ENCODE measurements at places on chromosomes 3 and 15.

DNA sequence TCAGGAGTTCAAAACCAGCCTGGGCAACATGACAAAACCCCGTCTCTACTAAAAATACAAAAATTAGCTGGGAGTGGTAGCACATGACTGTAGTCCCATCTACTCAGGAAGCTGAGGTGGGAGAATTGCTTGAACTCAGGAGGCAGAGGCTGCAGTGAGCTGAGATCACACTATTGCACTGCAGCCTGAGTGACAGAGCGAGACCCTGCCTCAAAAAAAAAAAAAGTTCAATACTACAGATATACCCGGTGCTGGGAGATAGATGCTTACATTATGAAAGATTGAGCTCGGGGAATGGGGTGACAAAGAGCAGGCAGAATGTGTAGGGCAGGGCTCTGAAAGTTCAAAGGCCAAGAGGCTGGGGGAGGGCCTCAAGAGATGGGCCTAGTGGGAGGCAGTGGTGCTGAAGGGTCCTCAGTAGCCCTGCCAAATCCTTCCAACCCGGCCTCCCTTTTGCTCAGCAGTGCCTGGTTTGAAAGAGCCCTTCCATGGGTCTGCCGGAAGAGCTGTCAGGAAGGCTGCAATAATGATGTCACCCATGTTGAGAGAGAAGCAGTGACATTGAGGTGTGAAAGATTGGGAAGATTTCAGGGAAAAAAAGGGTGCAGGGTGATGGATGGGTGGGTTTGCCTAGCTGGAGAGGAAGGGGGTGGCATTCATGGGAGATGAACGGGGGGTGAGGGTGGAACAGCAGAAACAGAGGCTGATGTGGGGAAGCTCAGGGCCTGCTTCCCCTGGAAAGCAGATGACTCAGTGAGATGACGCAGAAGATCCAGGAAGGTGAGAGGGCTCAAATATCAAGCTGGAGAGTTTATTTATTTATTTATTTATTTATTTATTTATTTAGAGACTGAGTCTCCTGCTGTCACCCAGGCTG, 20.0 kb upstream of the IREB2 start:
- no peak for DNase-seq

DNA sequence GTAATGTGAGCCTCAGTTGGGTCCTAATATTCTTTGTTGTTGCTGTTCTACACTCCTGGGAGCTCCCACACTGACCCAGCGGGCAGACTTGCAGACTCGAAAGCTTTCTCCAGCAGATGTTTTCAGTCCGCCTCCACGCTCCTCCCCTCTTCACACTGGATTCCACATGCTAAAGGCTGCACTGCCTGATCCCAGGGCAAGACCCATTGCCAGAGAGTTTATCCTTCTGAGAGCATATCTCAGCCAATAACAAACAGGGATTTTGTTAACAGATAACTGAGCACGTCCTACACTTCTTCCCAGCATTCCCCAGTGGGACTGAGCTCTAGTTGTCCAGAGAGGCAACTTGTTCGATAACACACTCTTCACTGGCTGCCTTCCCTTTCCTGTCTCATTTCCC, 8.0 kb upstream of the COL6A6 start:
- DNase-seq, result no peak

GRCh38 chr15:43046484-43046883, 59.4 kb downstream of the UBR1 start:
- no peak for DNase-seq

DNA sequence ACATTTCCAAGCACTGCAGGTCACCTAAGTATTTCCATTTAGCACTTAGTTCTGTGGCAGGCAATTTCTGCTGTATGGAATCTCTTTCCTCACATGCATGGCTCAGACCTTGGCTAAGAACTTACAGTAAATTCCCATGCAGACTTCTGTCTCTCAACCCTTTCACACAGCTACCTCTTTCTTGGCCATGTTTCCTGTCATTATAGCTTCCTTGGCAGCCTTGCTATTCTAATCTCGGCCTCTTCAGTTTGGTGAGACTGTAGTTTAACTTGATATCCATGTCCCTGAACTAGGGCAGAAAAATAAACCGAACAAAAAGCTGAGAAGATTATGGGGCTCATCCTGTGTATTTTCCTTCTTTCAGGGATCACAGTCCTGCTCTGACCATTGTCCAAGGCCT, 96.0 kb downstream of the SPATA16 start:
- no peak for DNase-seq

DNA sequence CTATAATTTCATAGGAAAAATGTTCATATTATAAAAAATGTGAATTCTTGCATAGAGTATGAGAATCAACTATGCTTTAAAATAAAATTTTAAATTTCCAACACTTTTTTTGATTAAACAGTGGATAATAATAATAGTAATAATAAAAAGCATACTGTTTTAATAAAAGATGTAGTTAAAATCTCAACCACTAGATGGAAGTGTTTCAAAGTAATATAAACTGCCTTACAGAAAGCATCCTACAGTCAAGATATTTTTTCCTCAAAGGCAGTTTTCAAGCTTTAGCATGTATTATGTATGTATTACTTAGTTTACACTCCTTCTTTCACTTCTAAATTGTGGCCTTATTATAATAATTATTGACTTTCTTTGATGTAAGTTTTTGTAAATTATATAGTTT, 217.5 kb downstream of the CHL1 start:
- DNase-seq, result no peak

DNA sequence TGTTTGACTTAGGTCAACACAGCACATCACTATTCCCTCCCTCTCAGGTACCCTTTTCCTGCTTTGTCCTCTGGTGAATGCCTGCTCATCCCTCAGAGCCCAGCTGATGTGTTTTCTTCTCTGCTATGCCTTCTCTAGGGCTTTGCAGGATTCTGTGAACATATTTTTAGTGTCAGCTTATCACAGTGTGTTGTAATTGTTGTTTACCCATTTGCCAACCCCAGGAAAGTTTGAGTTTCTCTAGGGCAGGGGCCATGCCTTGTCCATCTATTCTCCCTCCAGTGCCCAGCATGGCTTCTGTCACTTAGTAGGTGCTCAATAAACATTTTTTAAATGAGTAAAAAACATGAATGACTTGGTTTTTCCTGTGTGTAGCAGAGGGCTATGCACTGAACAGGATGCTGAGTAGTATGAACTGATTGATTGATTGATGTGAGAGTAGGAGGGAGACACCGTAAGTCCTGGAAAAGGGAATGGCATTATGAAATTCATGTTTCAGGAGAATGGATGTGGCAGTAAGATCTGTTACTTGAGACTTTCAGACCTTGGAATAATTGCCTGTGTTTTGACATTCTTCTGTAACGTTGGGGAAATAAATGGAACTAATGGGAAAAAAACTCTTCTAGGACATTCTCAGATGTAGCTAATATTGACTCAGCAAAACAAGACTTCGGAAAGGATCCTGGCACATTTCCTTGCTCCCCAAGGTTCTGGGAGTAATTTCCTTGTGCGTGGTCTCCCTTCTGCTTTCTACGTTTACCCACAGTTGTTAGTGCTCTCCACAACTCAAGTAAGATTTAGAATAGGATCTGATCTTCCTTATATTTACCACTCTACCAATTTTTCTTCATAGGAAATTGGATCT, 267.3 kb upstream of the TBL1XR1 start:
- no peak for DNase-seq

DNA sequence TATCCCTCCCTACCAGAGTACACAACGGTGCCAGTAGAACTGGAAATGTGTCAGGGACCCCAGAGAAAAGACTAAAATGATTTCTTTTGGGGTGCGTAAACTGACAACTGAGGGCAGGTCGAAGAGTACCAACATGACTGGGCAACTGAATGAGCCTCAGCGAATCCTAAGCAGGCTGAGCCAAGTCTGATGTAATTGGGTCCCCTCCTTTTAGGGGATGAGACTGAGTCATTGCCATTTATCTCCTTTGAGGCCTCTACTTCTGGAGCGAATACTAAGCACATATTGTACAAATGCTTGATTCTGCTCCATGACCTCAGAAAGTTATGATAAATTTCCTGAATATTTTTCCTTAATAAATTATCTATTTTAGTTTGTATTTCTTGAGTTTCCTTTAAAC, 17.3 kb upstream of the GPR156 start:
- no peak for DNase-seq

GRCh38 chr3:138172625-138173024, 2.1 kb downstream of the DBR1 start:
- no peak for DNase-seq

- no peak for DNase-seq
These were observed 46.1 kb downstream of the SCAP start for GRCh38 chr3:47429476-47430270.

GRCh38 chr3:165254812-165255211, 58.6 kb upstream of the SLITRK3 start:
- no peak for DNase-seq

DNA sequence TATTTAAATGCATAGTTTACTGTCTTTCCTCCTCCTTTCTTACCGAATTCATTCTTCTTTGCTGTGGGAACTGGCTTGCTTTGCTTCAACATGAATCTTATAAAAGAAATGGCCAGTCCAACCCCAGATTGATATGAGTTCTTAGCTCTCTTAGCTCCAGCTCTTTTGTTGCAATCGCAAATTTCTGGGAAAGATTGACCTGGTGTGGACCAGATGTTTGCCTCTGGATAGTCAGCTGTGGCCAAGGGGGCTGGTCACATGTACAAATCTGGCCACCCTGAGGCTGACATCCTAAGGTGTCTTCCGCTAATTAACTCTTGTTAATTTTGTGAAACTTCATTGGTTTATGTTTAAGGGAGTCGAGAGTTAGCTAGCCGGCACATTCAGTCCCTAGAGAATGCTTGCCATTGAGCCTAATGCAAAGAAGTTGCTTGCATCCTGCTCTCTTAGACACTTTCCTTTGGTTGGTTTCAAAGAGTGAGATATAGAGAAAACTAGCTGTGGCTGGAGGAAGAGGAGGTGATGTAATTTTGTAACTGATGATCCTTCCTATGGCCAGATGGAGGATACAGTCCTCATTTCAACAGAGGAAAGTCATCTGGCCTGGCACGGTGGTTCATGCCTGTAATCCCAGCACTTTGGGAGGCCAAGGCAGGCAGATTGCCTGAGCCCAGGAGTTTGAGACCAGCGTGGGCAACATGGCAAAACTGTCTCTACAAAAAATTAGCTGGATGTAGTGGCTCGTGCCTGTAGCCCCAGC, 162.4 kb downstream of the ADAMTSL3 start:
- no peak for DNase-seq

GRCh38 chr3:117699058-117699457, 989.5 kb downstream of the TUSC7 start:
- DNase-seq, result no peak

DNA sequence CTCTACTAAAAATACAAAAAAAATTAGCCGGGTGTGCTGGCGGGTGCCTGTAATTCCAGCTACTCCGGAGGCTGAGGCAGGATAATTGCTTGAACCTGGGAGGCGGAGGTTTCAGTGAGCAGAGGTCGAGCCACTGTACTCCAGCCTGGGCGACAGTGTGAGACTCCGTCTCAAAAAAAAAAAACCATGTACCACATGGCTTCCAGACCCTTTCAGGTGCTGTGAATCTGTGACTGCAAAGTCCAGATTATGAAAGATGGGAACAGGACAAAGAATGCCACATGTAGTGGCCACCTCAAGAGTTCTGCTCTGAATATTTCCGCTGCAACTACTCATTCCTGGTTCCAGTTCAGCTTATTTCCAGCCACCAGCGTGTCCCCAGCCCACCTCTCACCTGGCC, 8.4 kb upstream of the DCAF1 start:
- DNase-seq, result no peak

- no peak for DNase-seq
These were observed 778.5 kb downstream of the MECOM start for GRCh38 chr3:168885028-168885427.

GRCh38 chr3:22704166-22704565, 499.0 kb upstream of the UBE2E2 start:
- DNase-seq, result no peak

DNA sequence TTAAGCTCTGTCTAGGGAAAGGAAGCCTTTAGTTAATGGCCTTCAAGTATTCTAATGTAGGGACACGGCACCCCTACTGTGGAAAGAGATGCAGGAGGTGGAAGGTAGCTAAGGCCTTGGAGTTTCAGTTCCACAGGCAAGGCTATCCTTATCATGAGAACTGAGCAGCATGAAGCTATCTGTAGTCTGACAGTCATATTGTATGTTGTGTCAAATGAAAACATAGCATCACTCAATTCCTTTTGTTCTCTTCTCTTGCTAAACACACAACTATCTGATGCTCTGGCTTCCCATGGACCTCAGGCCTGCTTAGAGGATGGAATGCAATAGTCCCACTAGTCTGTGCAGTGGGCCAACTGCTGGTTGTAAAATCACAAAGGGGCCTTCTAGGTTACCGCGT, 380.9 kb downstream of the FHIT start:
- no peak for DNase-seq

DNA sequence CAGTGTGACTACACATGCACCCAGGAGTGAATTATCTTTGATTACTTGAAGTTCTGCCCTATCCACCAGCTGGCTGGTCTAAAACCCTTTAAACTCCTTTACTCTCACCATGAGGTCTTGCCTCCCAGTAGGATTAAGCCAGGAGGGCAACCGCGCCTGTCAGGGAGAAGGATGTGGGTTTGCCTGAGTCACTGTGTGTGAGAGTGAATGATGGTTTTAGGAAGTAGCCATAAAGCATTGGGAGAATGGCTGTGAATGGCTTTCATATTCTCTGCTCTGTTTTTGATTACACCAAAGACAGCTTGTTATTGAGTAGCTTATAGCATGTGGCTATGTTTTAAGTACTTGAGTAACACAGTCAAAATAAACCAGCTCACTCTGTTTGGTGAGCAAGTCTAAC, 637.7 kb upstream of the TBL1XR1 start:
- DNase-seq, result no peak

DNA sequence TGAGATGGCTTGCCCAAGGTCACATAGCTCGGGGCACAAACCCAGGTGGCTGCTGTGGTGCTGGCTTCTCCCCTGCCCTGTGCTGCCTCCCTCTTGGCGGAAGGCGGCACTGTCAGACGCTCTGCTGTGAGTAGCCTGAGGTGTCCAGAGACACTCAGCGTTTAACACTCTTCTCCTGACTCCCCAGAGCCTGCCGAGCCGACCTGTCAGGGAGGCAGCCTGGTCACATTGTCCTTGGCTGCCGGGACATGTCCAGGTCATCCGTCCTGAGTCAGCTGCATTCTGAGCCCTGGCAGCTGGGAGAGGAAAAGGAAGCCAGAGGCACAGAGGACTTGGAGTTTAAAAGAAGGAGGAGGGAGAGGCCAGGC, 4.7 kb downstream of the LMAN1L start:
- no peak for DNase-seq

- no peak for DNase-seq
These were observed 759.9 kb upstream of the ALCAM start for GRCh38 chr3:104606812-104607211.

- no peak for DNase-seq
These were observed 11.8 kb upstream of the CDV3 start for GRCh38 chr3:133561679-133562078.

Data from right renal cortex interstitium (tissue), 3 donors.